ENCODE measurements at places on chromosomes 11 and 22. TPM values are rescaled to one million over a fixed set of nuclear protein-coding genes. Genes with fewer than 3 reads are reported as not detected.

Gene SLC7A4
- 0.47 TPM for total RNA-seq

Gene CLMP
- 69.9 TPM for total RNA-seq

Gene PLEKHA7
- 0.16 TPM for total RNA-seq

Gene CRYBB2
- total RNA-seq: not detected

Gene TRIM22
- 41.5 TPM for total RNA-seq

Gene SCGB1D1
- total RNA-seq: not detected

Gene PAX6
- not detected for total RNA-seq

Gene CBL
- total RNA-seq: 17.3 TPM

Gene FAM111B
- 2.3 TPM for total RNA-seq

Gene WNT11
- total RNA-seq: not detected

Gene MRGPRD
- not detected for total RNA-seq

Gene SLC25A1
- total RNA-seq: 182 TPM

Gene TNNT3
- total RNA-seq: not detected

Gene B4GALNT4
- 21.8 TPM for total RNA-seq

Gene ACRV1
- total RNA-seq: not detected

Gene FERMT3
- total RNA-seq: 0.91 TPM

Gene MRGPRX3
- 45.6 TPM for total RNA-seq

Gene PATE2
- not detected for total RNA-seq

Gene ALDH3B2
- total RNA-seq: 0.87 TPM

Gene OR5D14
- total RNA-seq: not detected

Gene DNAL4
- 18.8 TPM for total RNA-seq

Gene TCIRG1
- total RNA-seq: 51.0 TPM

Gene ZNRF3
- total RNA-seq: 8.2 TPM

Gene OSM
- not detected for total RNA-seq

Gene MTCH2
- 69.9 TPM for total RNA-seq

Gene SLC22A9
- not detected for total RNA-seq

Gene GAL3ST1
- not detected for total RNA-seq

Gene USH1C
- total RNA-seq: not detected

Gene MRGPRX4
- total RNA-seq: 0.55 TPM

Gene TP53AIP1
- total RNA-seq: 7.3 TPM

Gene DRD2
- not detected for total RNA-seq

Gene BTBD10
- 49.7 TPM for total RNA-seq

Gene INS
- not detected for total RNA-seq

Gene LDHAL6A
- total RNA-seq: not detected

Gene TRPC6
- total RNA-seq: 0.23 TPM

Gene HORMAD2
- not detected for total RNA-seq

Gene P2RX3
- not detected for total RNA-seq

Gene CBLIF
- total RNA-seq: not detected

Gene OR8G5
- total RNA-seq: not detected

Gene PTPRJ
- total RNA-seq: 4.9 TPM

Gene SCN2B
- total RNA-seq: 0.15 TPM

Gene CARD16
- 5.5 TPM for total RNA-seq

Gene AQP11
- 0.11 TPM for total RNA-seq

Gene SLC22A25
- not detected for total RNA-seq

Gene CAVIN3
- total RNA-seq: 395 TPM

Gene TMEM126B
- total RNA-seq: 72.0 TPM

Gene GRK3
- total RNA-seq: 5.0 TPM

Data from hair follicular keratinocyte (primary cell).